Stimulated activated naive CD8-positive, alpha-beta T cell treated with anti-CD3 and anti-CD28 coated beads, Interleukin-15, Interleukin-2, amounts not matched to agents 100 U/mL and 50 U/mL, for 24 hours (primary cell): ENCODE measurements at places on chromosomes 2 and 18.

DNA sequence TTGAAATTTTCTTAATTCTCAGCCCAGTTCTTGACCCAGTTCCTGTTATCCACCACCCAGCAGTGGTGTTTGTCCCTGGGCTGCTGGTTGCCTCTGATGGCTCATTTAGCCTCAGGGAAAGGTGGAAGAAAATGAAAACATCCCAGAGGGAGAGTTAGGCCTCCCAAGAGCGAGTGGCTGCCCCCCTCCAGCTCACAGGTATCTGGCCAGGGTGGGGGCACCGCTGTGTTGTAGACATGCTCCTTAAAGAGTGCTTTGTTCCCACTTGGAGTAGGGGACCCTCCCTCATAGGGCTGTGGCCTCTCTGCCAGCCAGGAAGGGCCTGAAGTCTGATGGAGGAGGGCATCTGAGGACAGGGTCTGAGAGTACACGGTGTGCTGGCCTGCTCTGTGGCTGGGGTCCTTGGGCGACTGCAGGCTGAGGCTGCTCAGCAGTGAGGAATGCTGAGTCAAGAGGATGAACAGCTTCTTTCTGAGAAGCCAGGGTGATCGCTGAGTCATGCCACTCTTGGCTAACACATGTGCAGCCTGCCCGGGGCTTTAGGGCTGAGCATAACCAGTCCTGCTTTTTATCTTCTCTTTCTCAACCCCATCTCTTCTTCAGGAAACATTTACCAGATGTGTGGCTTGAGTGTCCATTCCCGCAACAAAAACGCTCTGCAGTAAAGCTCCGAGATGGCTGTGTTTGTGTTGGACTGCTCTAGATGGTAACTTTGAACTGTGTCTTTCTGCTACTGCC lies 72.3 kb downstream of the IL1R2 start:
- DNase-seq, result peak; percentile 25

- DNase-seq, result peak; percentile 86
Observed at GRCh38 chr2:42089340-42089925, 41.6 kb downstream of the PKDCC start.

GRCh38 chr2:132845339-132845738 lies 175.3 kb upstream of the LYPD1 start:
- no peak for DNase-seq

DNA sequence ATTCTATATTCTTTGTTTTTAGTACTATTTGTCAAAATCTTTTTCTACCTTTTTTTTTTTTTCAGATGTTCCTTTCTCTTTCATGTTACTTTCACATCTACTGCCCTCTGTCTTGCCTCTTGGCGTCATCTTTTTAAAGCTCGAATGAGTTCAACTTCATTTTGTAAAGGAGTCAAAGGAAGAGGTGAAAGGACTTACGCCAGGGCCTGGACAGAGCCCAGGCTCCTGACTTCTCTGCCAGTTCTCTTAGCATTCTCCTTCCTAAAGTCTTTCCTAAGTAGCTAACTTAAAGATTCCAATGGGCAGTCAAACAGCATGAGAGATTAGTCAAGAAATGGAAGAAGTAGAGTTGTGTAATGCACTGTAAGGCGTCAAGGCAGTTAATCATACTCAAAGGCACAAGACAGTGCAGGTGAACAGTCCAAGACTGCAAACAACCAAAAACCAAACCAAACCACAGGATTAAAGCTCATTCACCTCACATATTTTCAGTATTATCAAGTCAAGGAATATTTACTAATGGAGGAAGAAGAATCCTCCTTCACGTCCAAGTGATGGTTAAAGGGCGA lies 301.7 kb downstream of the TCF4 start:
- no peak for DNase-seq
